CD4-positive, alpha-beta T cell (primary cell): ENCODE measurements at places on chromosomes 4 and X.
A peak's percentile ranks its signal among the peaks of the same experiment; 100 is the strongest.

DNA sequence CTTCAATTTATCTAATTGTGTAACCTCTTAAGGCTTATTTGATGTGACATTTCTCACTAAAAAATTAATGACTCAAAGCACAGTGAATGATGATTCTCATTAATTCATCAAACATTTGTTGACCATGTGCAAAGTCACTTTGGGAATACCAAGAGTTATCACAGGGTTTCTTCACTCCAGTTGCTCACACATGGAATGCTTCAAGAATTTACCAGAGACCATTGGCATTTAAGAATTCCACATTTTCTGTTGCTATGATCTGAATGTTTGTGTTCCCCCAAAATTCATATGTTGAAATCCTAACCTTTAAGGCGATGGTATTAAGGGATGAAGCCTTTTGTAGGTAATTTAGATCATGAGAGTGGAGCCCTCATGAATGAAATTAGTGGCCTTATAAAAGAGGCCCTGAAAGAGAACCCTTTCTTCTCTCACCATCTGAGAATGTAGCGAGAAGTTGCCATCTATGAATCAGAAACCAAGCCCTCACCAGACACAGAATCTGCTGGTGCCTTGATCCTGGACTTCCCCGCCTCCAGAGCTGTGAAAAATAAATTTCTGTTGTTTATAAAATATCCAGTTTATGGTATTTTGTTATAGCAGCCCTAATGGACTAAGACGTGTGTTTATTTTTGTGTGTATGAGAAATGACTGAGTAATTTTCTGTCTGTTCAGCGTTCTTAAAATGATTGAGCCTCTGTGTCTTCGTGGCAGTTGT lies 16.4 kb upstream of the SRPX start:
- no peak for DNase-seq
- no peaks in the 10 kb centered on the region for H3K4me1 ChIP-seq
- peaks cover 4% of the 10 kb centered on the region for H3K27me3 ChIP-seq
- H3K27ac ChIP-seq, result no peak overlapping the region
- H3K4me3 ChIP-seq, result no peak overlapping the region
- no peaks in the 10 kb centered on the region for H3K36me3 ChIP-seq

DNA sequence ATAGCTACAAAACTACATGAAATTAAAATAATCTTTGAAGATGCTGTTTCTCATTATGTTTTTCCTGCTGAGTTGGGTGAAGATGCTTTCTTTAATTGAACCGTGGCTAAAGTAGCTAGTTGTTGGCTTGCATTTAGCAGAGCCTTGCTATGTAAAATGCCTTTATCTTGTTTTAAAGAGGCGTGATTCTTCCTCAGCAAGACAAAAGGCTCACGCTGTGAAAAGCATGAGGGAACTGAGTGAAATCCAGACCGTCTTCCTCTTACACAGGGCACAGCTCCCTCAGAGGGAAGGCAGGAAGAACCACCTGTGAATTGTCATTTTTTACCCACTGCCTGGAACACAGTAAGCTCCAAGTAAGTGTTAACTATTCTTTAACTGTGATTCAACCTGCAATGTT lies 39.0 kb upstream of the ZNF518B start:
- H3K27ac ChIP-seq, result no peak overlapping the region
- H3K4me3 ChIP-seq, result no peak overlapping the region
- H3K4me1 ChIP-seq, result no peaks in the 10 kb centered on the region
- H3K36me3 ChIP-seq, result no peaks in the 10 kb centered on the region
- H3K27me3 ChIP-seq, result no peaks in the 10 kb centered on the region

DNA sequence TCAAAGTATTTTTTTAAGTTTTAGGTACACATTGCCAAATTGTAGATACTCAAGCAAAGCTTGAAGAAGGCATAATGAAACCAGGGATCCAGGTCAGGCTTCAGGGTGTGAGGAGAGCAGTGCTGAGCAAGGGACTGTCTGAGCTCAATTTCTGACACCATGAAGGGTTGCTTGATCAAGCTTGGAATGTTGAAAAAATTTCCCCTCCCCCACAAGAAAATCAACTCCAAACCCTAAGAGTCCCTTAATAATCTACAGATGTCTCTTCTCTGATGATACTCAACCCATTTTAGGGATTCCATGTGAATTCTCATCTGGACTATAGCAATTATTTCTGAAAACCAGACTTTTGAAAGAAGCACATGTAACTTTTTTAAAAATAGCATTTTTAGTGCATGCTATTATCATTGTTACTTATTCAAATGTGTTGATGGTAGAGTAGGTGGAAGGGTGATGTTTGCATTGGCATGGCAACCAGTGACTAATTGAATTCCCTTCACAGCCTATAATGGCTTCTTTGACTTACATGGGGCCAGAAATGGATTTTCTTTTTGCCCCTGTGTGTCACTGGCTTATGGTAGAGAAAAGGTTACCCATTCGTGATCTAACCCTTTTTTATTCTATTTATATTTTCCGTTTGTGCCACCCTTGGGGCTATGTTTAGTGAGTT lies 252.0 kb downstream of the FBXW7 start:
- no peaks in the 10 kb centered on the region for H3K27me3 ChIP-seq
- no peak for DNase-seq
- H3K4me3 ChIP-seq, result no peak overlapping the region
- no peak overlapping the region for H3K27ac ChIP-seq
- no peaks in the 10 kb centered on the region for H3K36me3 ChIP-seq

DNA sequence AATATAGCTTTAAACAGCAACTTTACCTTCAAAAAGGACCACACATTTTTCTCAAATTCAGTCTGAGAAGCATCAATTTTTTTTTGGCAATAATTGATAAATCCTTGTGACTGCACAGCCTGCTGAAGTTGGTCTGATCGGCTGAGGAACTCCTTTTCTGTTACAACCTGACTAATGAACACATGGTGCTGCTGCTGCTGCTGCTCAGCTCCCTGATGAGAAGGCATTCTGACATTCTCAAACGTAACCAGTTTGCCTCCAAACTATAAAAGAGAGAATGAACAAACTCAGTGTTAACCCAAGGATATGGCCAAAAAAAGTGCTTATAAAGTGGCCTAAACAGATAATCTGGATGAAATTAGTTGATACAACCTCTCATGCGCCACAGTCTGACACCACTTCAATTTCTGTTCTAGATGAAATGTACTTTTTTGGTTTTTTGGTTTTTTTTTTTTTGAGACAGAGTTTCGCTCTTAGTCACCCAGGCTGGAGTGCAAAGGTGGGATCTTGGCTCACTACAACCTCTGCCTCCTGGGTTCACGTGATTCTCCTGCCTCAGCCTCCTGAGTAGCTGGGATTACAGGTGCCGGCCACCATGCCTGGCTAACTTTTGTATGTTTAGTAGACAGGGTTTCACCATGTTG lies 26.5 kb downstream of the SEC31A start:
- no peak overlapping the region for H3K4me3 ChIP-seq
- peaks cover 69% of the 10 kb centered on the region for H3K36me3 ChIP-seq
- no peak overlapping the region for H3K27ac ChIP-seq
- H3K27me3 ChIP-seq, result no peaks in the 10 kb centered on the region
- no peak for DNase-seq
- H3K4me1 ChIP-seq, result peaks cover 7% of the 10 kb centered on the region

DNA sequence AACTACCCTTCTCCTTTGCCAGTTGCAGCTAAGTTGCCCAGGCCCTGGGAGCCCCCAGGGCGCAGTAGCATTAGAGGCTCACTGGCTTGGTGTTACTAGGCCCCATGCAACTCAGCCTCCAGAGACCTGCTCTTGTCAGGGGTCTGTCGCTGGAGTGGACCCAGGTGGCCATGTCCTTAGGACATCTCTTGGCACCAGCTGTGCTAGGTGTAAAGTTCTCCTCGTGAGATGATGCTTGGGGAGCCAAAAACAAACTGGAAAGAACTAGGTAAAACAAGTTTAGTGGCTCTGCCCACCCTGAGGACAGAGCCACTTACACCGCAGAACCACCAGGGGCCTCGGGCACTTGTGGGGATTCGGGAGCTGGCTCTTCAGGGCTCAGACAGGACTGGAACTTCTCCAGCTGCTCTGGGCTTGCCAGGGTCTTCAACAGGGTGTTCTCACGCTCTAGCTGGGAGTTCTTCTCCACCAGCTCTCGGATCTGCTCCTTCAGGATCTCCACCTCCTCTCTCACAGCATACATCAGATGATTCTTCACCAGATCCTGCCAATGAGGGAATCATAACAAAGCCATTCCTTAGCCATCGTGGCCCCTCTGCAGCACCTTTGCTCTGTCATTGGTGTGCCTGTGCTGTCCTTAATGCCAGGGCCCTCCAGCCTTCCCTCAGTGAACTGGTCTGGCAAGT lies 61.2 kb downstream of the TSC22D3 start:
- H3K4me3 ChIP-seq, result peak overlapping the region; percentile 98
- H3K27me3 ChIP-seq, result no peaks in the 10 kb centered on the region
- H3K4me1 ChIP-seq, result peaks cover 73% of the 10 kb centered on the region
- peaks cover 29% of the 10 kb centered on the region for H3K36me3 ChIP-seq
- peak; percentile 58 for DNase-seq

DNA sequence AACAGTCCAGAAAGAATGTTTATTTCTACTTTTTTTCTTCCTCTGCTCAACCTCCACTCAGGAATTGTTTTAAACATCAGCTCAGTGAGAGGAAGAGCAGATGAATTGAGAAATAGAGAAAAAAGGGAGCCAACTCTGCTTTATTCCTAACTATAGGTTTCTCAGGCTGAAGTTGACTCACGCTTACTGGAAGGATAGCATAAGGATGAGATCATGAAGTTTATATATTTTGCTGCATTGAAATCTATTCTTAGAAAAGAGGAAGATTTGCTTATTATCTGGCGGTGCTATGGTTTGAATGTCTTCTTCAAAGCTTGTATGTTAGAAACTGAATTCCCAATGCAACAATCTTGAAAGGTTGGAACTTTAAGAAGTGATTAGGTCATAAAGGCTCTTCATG lies 1673.4 kb upstream of the PCDH7 start:
- no peak for DNase-seq
- H3K4me1 ChIP-seq, result no peaks in the 10 kb centered on the region
- H3K4me3 ChIP-seq, result no peak overlapping the region
- H3K36me3 ChIP-seq, result no peaks in the 10 kb centered on the region
- no peak overlapping the region for H3K27ac ChIP-seq
- H3K27me3 ChIP-seq, result no peaks in the 10 kb centered on the region

DNA sequence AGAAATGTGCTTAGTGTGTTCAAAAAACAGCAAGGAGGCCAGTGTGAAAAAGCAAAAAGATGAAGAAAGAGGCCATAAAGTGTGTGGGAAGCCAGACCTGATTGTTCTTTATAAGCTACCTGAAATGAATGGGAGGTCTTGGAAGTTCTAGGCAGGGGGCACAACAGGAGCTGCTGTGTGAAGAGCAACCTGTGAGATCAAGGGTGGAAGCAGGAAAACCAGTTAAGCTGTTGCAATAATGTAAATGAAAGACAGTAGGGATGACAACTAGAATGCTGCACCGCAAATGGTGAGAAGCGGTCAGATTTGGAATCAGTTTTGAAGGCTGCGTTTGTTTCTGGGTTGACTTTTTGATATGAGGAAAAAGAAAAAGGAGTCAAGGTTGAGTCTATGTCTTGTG lies 123.5 kb downstream of the TMEM144 start:
- no peaks in the 10 kb centered on the region for H3K36me3 ChIP-seq
- no peak for DNase-seq
- no peaks in the 10 kb centered on the region for H3K27me3 ChIP-seq
- H3K27ac ChIP-seq, result no peak overlapping the region
- no peak overlapping the region for H3K4me3 ChIP-seq
- no peaks in the 10 kb centered on the region for H3K4me1 ChIP-seq

GRCh38 chr4:184833046-184833838 lies 7.5 kb upstream of the ACSL1 start:
- no peak overlapping the region for H3K27ac ChIP-seq
- no peak for DNase-seq
- H3K4me1 ChIP-seq, result no peaks in the 10 kb centered on the region

- DNase-seq, result no peak
- no peak overlapping the region for H3K4me3 ChIP-seq
- no peak overlapping the region for H3K27ac ChIP-seq
- H3K27me3 ChIP-seq, result no peaks in the 10 kb centered on the region
- no peaks in the 10 kb centered on the region for H3K36me3 ChIP-seq
These were observed 96.6 kb upstream of the KCNIP4 start for GRCh38 chr4:22045051-22045630.

DNA sequence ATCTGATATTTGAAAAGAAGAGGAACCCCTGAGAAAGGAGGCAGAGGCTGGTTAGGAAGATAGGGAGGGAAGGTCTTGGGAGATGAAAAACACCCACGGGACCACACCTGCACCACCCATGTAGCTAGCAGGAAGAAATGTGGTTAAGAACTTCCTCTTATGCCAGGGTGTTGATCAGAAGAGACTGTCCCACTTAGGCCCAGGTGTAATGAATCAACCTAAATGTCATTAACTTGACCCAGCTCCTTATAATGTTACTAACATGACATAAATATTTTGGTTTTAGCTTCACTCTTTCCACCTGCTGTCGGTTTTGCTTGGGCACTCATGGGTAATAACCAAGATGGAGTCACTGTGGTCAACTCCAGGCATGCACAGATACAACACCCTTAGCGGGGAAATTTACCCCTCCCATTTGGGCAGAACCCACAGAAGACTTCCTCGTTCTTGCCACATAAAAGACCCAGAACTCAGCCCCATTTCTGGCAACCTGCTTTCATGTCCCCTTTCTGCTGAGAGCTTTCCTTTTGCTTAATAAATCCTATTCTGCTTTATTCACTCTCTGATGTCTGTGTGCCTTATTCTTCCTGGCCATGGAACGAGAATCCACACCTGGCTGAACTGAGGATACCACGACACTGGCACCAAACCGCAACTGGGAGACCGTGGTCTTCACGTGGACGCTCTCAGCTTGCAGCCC lies 46.8 kb downstream of the ZNF141 start:
- H3K27ac ChIP-seq, result no peak overlapping the region
- no peak for DNase-seq
- H3K27me3 ChIP-seq, result no peaks in the 10 kb centered on the region
- no peak overlapping the region for H3K4me3 ChIP-seq
- H3K36me3 ChIP-seq, result no peaks in the 10 kb centered on the region

DNA sequence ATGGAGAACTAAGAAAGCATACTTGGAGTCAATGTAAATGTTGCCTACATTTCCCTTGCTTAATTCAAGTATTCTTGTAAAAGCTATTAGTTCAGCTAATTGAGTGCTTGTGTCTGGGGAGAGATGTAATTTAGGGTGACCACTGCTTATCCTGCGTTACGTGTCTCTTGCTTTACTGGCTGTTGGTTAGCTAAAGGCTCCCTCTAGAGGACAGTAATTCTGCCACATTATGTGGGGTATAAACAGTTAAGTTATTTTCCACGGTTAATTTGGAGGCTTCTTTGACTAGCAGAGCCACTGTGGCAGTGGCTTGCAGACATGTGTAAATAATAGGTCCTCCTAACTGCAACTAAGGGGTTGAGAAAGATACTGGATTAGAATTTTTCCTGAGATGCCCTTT lies 25.3 kb upstream of the NAF1 start:
- no peak overlapping the region for H3K27ac ChIP-seq
- H3K4me1 ChIP-seq, result no peaks in the 10 kb centered on the region
- H3K4me3 ChIP-seq, result no peak overlapping the region
- H3K27me3 ChIP-seq, result no peaks in the 10 kb centered on the region
- no peak for DNase-seq

- H3K4me1 ChIP-seq, result no peaks in the 10 kb centered on the region
- H3K4me3 ChIP-seq, result no peak overlapping the region
- no peak overlapping the region for H3K27ac ChIP-seq
- no peaks in the 10 kb centered on the region for H3K36me3 ChIP-seq
These were observed 27.7 kb upstream of the HS3ST1 start for GRCh38 chr4:11456401-11456800.

GRCh38 chr4:213971-214370 lies 89.7 kb downstream of the ZNF718 start:
- peaks cover 23% of the 10 kb centered on the region for H3K4me1 ChIP-seq
- no peak overlapping the region for H3K4me3 ChIP-seq
- peaks cover 8% of the 10 kb centered on the region for H3K27me3 ChIP-seq
